Stimulated activated CD4-positive, alpha-beta T cell treated with anti-CD3 and anti-CD28 coated beads, Interleukin-12 subunit alpha, Interleukin-12 subunit beta, amount 100 ng/mL, for 24 hours (primary cell): ENCODE measurements at places on chromosomes 1 and 21.

GRCh38 chr1:47921935-47922415, 75.2 kb downstream of the TRABD2B start:
- DNase-seq = no peak

- no peak for DNase-seq
These were observed 720 bp downstream of the PSMB2 start for GRCh38 chr1:35640380-35641232.

DNA sequence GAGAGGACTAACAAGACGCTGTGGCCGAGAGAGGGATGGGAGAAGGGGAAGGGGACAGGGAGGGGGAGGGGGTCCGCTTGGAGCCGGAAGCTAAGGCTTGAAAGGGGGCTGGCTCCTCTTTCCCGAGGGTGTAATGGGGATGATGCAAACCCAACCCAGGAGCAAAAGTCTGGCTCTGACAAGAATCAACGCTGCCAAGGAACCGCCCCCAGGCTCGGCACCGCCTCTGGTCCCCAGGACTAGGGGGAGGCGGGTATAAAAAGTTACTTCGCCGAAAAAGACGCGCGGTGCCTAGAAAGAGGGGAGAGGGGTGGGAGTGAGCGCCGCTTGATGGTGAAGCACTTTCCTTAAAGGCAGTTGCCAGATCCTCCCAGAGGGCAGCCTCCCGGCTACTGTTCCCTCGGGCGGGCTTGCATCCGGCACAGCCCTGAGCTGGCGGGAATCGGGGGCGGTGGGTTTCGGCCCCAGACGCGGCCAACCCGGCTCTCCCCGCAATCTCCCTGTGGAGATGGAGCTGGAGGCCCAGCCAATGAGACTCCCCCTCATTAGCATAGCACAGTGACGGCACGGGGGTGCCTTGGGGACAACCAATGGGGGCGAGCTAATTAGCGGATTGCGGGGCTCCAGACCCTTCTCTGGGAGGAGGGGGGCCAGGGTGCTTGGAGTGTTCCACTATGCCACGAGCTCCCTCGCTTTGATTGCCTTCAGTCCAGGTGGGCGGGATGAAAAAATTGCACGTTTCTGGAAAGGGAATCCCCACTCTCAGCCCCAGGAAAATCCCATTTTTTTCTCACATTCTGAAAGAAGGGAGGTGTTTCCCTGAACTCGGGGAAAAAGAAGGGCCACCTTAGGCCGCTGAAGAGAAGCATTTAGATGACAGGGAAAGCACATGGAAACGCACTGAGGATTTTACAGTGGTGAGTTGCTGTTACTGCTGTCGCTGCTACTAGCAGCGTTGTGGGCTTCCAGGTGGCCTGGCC, at the start of gene KCNT2:
TSS of gene KCNT2 (minus strand) at position 51 of the 980 bp plus-strand sequence. CDS start 131 bp downstream, outside the sequence.
- peak; percentile 0 for DNase-seq

- no peak for DNase-seq
These were observed 24.6 kb downstream of the EXTL2 start for GRCh38 chr1:100869996-100870395.

DNA sequence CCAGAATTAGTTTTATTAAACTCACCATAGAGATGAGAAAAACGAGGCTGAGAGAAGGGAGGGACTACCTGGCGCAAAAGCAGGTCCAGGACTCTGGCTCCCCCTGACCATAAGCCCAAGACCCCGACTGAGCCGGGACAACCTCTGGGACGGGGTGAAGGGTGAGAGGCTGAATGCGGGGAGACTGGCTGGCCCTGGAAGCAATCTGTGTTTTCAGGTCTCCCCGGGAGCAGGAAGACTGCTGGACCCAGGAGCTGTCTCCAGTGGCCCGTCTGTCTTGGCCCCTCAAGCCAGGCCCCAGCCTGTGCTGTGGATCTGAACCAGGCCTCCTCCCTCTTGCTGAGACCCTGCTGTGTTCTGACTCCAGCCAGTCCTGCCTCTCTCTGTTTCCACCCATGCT, 240.8 kb downstream of the TRABD2B start:
- DNase-seq = no peak

DNA sequence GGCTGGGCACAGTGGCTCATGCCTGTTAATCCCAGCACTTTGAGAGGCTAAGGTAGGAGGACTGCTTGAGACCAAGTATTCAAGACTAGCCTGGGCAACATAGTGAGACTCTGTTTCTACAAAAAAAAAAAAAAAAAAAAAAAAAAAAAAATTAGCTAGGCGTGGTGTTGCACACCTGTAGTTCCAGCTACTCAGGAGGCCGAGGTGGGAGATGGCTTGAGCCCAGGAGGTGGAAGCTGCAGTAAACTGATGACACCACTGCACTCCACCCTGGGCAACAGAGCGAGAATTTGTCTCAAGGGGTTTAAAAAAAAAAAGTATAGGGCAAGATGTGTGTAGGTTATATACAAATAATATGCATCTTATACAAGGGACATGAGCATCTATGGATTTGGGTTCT, 2.6 kb downstream of the TDRKH start:
- no peak for DNase-seq

GRCh38 chr21:42721341-42721824, 68.0 kb downstream of the PDE9A start:
- no peak for DNase-seq

GRCh38 chr21:46518983-46519583, 60.4 kb downstream of the DIP2A start:
- no peak for DNase-seq

GRCh38 chr1:46983166-46983829, 40.2 kb upstream of the CYP4X1 start:
- no peak for DNase-seq

- DNase-seq = no peak
These were observed 32.2 kb downstream of the RNF220 start for GRCh38 chr1:44437107-44437716.

DNA sequence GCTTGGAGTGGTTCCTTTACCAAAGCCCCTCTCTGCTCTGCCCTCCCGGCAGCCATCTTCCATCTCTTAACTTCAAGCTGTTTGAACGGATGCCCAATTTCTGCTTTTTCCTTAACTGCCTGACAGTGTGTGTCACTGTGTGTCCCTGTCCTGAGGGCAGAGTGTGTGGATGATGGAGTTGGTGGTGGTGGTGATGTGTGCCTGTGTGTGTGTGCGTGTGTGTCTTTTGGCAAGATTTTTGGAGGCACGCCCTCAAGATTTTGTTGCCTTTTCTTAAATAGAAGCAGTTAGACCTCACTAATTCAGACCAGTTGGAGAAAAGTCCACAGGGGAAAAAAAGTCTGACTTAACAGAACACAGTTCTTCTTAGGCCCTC, 30.3 kb downstream of the SERTAD4 start:
- DNase-seq = no peak

- peak; percentile 15 for DNase-seq
These were observed 343.4 kb downstream of the MATN1 start for GRCh38 chr1:30379684-30380624.

DNA sequence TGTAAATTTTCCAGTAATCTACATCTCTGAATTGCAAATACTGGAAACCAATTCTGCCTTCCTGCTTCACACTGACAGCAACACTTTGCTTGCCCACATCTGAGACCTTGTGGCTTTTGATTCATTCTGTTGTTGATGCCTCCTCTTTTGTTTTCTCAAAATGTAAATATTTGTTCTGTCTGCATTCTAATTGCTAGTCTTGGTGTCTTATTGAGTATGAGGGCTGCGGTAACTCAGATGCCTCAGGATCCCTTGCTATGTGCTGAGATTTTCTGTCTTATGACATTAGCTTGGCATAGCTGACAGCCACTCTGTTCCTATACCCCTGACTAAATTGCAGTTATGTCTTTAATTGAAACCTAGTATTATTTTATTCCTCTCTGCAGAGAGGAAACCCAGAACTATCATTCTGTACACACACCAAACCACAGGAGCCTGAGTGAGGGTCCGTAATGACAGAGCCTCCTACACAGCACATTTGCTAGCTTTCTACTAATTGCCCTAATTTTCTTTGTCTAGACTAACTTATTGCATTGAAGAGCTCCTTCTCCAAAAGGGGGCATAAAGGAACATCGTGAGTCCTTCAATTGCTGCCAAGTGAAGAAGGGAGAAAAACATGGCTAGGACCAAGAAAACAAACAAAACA, 72.1 kb downstream of the GREM2 start:
- no peak for DNase-seq

DNA sequence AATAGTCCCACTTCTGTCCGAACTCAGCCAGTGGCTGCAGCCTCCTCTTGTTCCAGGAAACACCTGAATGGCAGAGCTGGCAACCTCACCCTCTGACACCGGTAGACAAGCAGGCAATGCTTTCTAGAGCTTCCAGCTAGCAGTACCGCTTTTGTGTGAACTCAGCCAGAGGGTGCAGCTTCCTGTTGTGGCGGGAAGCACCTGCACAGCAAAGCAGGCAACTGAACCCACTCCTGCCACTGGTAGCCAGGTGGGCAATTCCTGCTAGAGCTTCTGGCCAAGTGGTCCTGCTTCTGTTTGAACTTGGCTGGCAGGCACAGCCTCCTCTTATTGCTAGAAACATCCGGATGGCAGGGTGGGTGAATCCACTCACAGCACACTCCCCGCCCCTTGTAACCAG, 40.1 kb upstream of the TMPRSS15 start:
- DNase-seq = no peak

GRCh38 chr1:112618114-112618720, 724 bp downstream of the ST7L start:
- no peak for DNase-seq

DNA sequence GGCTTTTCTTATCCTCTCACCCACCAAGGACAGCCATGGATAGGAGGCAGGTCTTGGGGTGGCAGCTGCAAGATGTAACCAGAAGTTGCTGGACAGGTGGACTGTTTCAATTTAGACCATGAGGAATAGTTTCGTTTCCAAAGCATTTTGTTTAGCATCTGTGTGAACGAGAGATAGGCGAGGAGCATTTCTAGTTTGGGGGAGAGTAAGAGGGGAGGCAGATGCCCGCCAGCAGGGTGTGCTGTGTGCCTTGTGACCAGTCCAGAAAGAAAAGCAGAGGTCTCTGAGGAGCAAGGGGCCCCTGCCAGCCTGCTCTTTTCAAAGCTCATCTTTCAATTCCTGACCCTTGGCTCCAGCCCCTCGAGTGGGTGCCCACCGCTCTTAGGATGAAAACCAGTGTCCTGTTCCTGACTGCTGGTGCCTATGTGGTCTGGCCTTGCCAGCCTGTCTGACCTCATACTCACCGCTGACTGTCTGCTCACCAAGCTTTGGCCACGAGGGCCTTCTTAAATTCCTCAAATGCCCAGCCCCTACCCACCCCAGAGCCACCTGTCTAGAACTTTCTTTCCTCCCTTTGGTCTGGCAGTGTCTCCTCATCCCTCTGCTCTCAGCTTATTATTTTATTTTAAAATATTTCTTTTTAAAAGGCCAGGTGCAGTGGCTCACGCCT, 8.5 kb downstream of the SERINC2 start:
- no peak for DNase-seq

- no peak for DNase-seq
These were observed 35.8 kb upstream of the CR2 start for GRCh38 chr1:207418351-207418750.

- DNase-seq = peak; percentile 15
These were observed 449 bp downstream of the EPS15 start for GRCh38 chr1:51518586-51519047.
